ENCODE measurements at places on chromosomes 12 and 14.

- DNase-seq, result peak; percentile 30
Observed at GRCh38 chr12:67155863-67156262, 113.3 kb upstream of the CAND1 start.

- DNase-seq, result no peak
Observed at GRCh38 chr12:44063671-44064070, 227.8 kb downstream of the TMEM117 start.

DNA sequence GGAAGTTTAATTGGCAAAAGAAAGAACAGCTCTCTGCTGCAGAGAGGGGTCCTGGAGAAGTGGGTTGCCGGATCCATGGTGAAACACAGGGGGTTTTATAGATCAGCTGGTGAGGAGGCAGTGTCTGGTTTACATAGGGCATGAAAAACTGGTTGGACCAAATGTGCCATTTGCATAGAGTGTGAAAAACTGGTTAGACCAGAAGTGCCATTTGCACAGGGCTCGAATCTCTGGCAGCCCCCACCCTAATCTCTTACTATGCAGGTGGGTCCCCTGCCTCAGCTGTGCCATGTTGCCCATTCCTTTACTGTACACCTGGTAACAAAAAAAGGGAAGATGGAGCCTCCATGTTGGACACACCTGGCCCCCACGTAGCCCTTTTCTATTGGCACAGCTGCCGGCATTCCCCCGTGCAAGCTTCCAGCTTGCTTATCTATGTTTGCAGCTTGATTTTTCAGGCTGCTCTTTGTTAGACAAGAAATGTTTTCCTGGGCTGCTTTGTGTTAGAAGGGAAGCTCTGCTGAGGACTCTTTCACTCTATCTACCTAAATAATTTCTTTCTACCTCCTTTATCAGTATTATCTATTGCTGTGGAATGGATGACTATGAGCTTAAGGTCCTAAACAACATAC, 61.1 kb upstream of the TMEM132D start:
- no peak for DNase-seq

GRCh38 chr14:102213984-102214658, 74.4 kb downstream of the WDR20 start:
- no peak for DNase-seq

- no peak for DNase-seq
Observed at GRCh38 chr12:6582959-6583358, 14.9 kb upstream of the NOP2 start.

DNA sequence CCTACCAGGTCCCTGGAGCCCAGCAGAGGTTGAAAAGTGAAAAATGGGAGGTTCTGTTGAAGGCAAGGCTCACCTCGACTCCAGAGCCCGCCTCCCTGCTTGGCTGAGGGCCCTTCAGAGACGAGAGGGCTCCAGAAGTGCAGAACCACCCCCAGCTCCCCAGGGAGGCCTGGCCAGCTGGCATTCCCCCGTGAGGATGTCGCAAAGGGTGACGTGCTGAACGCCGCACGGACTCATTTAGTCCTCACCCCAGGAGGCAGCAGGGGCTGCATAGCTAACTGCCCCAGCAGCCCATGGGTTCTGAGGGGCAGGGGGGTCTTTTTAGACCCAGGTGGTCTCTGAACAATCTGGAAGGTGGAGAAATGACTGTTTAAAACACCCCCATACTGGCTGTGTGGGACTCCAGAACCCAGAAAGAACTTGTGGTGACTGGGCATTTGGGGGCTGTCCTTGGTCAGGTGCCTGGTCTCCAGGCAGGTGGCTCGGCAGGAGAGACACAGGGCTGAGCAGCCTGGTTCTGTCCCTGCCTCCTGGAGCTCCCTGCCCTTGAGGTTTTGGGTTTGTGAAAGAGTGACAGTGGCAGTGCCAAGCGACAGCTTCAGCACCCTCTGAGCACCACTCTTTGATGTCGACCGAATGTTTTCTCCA, 32.0 kb downstream of the ANAPC7 start:
- no peak for DNase-seq

DNA sequence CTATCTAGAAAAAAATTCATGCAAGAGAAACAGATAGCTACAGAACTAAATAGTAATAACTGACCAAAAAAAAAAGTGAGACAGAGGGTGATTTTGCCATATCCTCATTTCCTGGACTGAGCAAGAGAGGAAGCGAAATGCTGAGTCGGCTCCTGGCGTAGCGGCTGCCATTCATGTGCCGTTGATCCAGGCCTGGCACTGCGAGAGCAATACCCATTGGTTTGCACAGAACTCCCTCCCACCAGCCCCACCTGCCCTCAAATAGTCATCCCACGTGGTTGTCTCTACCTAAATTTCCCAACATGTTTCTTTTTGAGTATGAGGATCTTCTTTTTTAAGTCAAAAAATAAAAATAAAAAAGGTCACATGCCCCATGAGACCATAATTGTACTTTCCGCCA, 9.4 kb upstream of the WNT5B start:
- no peak for DNase-seq

DNA sequence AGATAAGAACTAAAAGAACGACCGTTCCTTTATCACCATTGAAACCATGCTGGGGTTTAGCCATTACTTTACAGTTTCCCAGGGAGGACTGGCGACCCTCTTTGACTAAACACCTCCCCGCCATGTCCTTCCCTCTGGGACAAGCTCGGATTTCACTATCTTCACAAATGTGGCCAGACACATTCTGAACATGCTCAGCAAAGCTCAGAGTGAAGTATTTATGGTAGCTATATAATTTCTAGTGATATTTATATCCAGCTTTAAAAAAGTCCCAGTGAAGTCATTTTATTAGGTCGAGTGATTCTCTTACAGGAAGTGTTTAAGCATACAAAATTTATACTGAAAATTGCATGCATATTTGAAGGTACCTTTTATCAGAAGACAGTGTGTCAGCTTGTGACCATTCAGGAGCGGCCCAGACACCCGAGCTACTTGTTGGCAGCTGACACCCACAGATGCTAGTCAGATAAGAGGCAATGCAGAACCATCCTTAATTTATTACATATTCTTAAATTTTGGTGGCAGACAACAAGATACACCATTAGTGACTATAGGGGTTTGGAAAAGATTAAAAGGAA, 36.8 kb downstream of the NIN start:
- peak; percentile 60 for DNase-seq

DNA sequence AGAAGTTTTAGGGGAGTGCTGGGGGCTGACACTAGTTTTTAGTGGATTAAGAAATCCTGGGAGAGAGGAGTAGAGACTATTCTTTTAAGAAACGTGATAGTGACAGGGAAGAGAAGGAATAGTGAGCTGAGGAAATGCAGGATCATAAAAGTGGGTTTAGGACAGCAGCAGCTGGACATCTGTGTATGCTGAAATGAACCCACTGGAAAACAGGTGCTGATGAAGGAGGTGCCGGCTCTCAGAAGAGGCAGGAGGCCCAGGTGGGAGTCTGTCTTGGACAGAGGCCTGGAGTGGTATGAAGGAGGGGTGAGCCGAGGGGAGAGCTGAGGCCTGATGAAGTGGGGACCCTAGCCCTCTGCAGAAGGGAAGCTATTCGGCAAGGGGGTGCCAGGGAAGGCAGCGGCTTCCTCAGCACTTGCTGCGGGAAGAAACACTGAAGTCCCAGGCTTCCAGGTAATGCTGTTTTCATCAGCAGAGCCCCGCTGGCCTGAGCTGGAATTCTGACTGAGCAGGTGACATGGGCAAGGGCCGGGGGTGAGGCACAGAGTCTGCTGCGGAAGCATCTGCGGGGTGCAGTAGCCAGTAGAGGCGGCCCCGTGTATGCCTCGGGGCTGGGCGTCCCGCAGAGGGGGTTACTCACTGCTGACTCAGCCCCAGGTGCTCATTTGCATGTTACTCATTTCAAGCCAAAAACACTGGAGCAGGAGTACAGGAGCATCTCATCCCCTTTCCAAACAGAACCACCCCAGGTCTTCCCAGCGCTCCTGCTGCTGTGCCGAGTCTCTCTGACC, 89.7 kb downstream of the TMCC3 start:
- DNase-seq, result peak; percentile 3

- no peak for DNase-seq
Observed at GRCh38 chr12:58774731-58775130, 145.6 kb downstream of the LRIG3 start.

Measured in EH (cell line).